ENCODE measurements at places on chromosomes 2 and 18. TPM values are rescaled to one million over a fixed set of nuclear protein-coding genes. Genes with fewer than 3 reads are reported as not detected.

DNA sequence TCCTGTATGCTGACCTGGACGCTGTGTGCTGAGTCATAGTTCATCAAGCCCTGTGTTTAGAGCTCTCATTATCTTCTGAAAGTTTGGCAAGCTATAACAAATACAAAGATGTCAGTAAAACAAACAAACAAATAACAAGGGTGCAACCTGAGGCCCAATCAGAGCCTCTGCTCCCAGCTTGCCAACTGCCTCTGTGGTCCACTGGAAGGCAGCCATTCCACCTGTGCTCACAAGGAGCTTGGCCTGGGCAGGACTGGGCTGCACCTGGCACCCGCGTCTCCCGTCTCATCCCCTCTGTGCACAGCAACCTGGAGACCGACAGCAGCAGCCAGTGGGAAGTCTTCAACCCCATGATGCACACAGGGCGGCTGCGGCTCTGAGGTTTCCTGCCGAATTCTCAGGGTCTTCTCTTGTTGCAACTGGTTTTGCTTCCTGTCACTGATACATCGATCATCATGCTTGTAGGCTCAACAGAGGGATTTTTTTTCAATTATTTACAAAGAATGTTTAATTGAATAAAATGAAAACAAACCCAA, 97.8 kb downstream of the TMEM18 start:
- no peak overlapping the region for H3K27ac ChIP-seq
- H3K4me3 ChIP-seq: no peak overlapping the region
- no peaks in the 10 kb centered on the region for H3K4me1 ChIP-seq
- H3K36me3 ChIP-seq: no peaks in the 10 kb centered on the region
- no peaks in the 10 kb centered on the region for H3K27me3 ChIP-seq

DNA sequence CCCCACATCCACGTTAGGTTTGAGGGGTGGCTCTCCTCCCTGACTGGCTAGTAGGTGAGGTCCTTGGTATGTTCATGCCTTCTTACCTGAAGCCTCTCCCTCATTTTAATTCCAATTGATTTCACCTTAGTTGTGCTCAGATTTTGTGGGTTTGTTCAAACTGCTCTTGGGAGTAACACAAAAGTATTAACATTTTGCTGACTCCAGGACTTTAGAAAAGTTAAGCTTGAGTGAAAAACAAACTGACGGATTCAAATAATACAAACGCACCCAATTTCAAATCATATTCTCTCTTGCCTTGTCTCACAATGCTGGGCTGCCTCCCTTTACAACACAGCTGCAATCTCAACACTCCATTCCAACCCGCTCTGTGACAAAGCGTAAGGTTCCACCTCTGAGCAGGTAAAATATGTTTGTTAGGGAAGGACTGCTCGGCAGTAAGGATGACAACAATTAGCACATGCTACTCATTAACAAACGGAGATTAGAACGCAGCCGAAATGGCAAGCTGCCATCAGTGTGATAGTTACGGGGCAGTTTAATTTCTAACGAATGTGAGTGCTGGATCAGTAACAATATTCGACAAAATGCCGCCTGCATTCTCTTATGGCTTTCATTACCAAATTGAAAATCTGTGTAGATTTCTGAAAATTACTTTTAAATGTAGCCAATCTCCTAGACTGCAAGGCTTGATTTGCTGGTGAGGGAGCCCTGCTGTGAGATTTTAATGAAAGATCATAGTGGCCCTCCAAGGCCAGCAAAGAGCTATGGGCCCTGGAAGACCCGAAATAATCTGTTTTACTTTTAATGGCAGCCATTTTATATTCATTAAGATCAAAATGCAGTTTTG, 730.6 kb upstream of the FANCL start:
- no peaks in the 10 kb centered on the region for H3K27me3 ChIP-seq
- peak overlapping the region; percentile 53 for H3K27ac ChIP-seq
- H3K4me1 ChIP-seq: no peaks in the 10 kb centered on the region
- no peak for DNase-seq
- H3K4me3 ChIP-seq: no peak overlapping the region

DNA sequence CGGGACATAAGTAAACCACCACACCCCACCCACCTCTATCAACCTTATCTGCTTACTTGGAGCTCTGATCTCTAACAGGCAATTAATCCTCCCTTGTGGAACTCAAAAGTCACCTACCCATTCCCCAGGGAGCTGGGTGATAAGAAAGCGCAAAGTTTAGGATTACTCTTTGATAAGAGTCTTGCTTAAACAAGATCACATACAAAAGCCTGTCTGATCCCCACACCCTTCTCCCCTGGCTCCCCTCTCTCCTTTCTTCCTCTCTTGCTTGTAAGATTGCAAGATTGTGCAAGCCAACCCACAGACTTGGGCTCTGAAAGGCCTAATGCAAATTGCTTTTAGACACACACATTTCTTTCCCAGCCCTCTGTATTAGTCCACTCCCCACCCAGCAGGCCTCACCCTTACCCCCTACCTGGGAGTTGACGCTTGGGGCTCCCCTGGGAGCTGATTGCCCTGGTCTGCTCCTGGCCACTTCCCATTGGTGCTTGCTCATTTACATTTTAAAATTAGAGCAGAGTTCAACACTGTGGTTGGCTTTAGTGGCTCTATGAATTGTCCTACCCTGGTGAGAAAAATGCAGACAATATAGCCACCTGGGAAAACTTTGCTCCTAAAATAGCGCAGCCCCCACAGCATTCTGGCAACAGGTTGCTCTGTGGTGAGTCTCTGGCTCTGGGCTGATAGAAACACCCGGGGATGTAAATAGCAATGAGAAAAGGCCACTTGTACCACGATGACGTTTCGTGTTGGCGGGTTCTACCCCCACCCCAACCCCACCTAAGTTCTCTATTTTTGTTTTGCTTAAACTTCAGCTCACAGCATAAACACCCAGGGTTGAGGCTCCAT, 92.8 kb upstream of the MSH2 start:
- H3K27ac ChIP-seq: no peak overlapping the region
- no peak overlapping the region for H3K4me3 ChIP-seq
- peaks cover 38% of the 10 kb centered on the region for H3K4me1 ChIP-seq

GRCh38 chr2:168244318-168244717, 3.1 kb downstream of the STK39 start:
- H3K4me3 ChIP-seq: 0 out of 2 replicates have a peak overlapping the region, but pooled peaks have one; percentile 13
- no peaks in the 10 kb centered on the region for H3K27me3 ChIP-seq
- no peaks in the 10 kb centered on the region for H3K36me3 ChIP-seq

CAPN14 gene
- polyA plus RNA-seq: 0.08 TPM

DSEL gene
- polyA plus RNA-seq: 4.6 TPM

SLC40A1 gene
- polyA plus RNA-seq: 2.1 TPM

CDH2 gene
- polyA plus RNA-seq: 186 TPM

IL36RN gene
- not detected for polyA plus RNA-seq

CCDC85A gene
- 48.7 TPM for polyA plus RNA-seq

RAB12 gene
- 11.0 TPM for polyA plus RNA-seq

PCARE gene
- polyA plus RNA-seq: not detected
